Lung microvascular endothelial cell (primary cell): ENCODE measurements at places on chromosomes 2 and 18. TPM values are rescaled to one million over a fixed set of nuclear protein-coding genes. Genes with fewer than 3 reads are reported as not detected.

DNA sequence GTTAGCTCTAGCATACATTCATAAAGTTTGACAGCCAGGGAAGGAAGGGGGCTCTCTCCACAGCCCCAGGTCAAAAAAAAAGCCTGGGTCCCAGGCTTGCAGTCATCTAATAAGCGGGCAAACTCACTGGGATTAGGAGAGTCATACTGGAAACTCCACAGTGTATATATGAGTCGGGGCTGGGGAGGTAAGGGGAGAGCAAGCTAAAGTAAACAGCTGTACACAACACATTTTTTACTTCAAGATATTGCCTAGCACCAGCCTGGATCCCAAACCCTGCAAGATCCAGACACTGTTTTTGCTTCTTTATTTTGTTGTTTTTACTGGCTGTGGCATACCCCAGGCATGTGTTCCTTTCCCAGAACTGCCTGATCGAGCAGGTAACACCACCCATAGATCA, 291.3 kb upstream of the TANK start:
- DNase-seq = no peak

DNA sequence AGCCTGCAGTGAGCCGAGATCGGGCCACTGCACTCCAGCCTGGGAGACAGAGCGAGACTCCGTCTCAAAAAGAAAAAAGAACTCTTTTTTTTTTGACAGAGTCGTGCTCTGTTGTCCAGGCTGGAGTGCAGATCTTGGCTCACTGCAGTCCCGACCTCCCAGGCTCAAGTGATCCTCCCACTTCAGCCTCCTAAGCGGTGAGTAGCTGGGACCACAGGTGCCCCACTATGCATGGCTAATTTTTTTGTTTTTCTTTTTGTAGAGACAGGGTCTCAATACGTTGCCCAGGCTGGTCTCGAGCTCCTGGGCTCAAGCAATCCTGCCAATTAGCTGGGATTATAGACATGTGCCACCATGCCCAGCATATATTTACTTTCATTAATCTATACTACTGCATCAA, 12.5 kb upstream of the INO80D start:
- DNase-seq = no peak

Gene CYP27A1
- 5.0 and 7.1 TPM in 2 replicates for total RNA-seq

Gene CETN1
- not detected in 2 replicates for total RNA-seq

- DNase-seq = no peak
These were observed 93.2 kb downstream of the USP40 start for GRCh38 chr2:233473386-233473791.

Gene MFSD6
- total RNA-seq = 3.0 and 5.2 TPM in 2 replicates

DNA sequence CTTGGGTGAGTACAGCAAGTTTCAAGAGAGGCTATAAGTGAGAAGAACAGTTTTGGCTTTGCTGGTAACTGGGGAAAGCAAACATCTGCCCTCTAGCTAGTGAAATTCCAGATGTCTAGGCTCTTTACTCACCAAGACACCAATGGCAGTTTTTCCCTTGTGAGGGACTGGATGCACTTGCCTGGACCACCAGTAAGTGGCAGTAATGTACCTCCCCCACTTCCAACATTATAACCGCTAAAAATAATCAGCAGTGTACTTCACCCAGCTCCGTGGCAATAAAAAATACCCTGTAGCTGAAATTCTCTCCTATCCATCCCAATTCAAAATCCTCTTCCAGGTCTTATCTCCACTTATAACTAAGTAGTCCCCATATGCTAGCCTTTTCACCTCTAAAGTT, 383.9 kb downstream of the ARHGAP15 start:
- peak; percentile 63 for DNase-seq

Gene GKN2
- total RNA-seq = not detected in 2 replicates

DNA sequence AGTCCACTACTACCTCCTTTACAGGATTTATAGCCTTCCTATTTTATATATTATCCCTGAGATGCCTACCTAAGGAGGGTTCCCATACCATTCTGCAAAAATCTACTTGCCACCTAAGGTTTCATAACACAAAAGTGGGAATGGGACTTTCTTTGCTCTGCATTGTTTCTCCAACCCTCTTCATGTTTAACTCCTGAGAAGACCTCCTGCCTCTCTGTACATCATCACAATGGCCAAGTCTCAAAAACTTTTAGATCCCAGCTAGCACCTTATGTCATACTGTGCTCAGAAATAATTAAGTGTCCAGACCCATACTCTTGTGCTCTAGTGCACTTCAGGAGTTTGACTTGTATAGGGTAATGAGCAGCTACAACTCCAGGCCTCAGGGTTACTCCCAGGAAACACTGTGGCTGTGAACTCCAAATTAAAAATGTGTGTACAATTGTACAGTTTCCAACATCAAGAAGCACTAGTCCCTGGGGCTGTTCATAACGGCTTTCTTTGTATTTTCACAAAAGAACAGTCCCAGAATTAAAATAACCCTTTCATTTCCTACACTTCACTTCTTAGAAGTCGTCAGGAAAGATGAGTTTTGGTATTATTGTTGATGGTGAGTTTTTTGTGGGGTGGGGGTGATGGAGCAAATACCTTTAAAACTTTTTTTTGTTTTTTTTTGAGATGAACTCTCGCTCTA, 39.4 kb downstream of the METAP1D start:
- DNase-seq = no peak
